ENCODE measurements at places on chromosomes 5 and 9.

DNA sequence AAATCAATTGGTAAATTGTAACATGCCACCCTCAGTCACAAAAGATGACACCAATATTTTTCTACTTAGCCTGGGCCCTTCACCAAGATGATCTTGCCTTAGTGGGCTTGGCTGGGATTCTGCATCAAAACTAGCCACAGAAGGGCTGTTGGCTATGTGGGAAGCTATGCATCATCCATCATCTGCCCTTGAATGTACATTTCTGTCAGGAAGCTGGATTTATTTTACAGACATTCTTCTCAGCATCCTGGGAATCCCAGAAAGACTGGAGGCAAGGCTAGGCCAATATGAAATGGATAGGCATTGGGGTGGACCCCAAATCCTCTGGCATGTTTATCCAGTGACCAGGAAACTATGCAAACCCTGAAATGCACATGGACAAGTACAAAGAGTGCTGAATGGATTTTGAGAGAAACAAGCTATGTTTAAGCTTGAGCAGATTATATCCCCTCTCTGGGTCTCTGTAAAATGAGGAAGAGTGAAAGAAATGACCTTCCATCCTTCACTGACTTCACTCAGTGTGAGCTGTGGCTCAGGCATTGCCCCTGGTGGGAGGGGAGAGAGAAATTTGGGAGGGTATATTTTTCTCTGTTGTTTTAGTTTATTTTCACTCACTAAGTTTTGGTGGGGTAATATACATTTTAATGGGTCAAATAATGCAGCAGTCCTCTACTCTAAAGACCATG, 283.6 kb downstream of the EBF1 start:
- no peak for DNase-seq

- no peak for DNase-seq
Observed at GRCh38 chr5:77876316-77876715, 100.2 kb upstream of the TBCA start.

DNA sequence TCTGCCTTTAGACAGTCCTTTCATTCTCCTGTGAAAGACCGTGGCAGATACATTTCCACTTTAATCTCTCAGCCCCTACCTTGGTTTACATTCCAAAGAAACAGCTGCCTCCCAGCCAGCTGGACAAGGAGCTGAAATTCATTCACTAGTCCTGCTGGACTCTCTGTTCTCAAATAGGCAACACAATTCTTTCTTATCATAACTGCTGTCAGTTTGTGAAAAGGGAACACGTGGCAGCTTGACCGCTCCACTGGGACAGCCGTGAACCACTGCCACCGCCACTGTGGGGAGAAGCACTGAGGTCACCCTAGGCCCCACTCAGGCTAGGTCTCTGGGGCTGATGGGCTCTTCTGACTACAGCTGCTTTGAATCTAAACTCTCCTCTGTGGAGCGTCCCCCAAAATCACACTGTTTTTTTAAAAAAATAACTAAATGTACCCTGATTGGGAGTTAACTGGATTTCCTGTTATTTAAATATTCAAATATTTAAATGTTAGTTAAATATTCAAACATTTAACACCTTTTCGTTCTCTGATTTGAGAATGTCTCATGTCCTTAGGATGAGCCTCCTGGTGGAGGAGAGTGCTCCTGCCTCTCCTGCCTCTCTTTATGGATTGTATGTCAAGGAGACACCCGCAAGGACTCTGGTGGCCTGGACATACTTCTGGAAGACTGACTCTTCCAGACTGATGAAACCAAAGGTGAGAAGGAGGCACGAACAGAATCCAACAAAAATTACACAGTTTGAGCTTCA, 120.1 kb downstream of the BOD1 start:
- DNase-seq, result no peak

DNA sequence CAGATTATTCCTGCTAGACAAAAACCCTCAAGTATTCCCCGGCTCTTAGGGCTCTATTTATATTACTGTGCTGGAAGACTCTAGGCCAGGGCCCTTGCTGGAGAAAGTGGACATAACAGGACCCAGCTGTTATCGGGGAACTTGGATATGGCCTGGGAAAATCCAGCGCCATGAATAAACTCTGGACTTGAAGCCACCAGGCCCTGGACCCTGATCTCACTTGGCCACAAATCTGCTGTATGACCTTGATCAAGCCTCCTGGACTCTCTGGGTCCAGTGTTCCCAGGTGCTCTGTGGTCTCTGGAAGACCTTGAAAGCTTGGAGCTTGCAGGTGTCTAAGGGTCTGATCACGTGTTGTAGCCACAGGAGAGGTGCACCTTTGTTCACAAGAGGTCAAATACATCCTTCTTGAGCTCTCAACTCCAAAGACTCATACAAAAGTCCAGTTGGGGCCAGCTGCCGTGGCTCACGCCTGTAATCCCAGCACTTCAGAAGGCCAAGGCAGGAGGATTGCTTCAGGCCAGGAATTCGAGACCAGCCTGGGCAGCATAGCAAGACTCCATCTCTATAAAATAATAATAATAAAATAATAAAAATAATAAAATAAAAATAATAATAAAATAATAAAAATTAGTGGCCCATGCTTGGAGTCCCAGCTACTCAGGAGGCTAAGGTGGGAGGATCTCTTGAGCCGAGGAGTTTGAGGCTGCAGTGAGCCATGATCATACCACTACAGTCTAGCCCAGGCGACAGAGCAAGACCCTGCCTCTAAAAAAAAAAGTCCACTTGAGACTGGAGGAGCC, 26.5 kb downstream of the COL27A1 start:
- DNase-seq, result no peak

DNA sequence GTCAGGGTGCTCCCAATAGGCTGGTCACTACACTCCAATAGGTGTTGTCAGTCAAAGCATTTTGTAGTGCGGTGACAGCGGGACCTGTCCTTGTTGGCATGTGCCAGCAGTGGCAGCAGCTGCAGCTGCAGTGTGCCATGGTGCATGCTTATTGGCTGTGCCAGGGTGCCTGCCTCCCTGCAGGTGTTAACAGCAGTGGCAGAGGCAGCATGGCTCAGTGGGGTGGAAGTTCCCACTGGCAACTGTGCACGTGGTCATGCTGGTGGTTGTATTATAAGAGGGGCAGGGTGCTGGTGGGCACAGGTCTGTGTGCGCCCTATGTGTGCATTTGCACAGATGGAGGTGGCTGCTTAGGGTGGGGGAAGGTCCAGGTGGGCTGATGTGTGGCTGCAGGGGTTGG, 133.7 kb upstream of the EDIL3 start:
- no peak for DNase-seq

DNA sequence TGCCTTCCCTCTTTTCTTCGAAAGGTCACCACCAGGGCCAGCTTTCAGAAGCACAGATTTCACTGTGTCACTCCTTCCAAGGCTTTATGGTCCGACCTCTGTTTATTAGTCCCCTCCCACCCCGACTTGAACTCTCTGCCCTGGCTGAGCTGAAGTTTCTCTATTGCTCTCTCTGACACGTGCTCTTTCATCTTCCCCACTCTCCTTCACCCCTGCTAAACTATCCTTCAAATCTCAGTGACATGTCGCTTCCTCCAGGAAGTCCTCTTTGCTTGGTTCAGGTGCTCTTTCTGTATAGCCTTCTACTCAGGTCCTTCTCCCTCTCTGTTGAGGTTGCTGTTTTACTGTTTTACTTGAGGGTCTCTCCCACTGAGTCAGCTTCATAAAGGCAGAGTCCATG, 64.4 kb downstream of the ARHGEF37 start:
- DNase-seq, result no peak

DNA sequence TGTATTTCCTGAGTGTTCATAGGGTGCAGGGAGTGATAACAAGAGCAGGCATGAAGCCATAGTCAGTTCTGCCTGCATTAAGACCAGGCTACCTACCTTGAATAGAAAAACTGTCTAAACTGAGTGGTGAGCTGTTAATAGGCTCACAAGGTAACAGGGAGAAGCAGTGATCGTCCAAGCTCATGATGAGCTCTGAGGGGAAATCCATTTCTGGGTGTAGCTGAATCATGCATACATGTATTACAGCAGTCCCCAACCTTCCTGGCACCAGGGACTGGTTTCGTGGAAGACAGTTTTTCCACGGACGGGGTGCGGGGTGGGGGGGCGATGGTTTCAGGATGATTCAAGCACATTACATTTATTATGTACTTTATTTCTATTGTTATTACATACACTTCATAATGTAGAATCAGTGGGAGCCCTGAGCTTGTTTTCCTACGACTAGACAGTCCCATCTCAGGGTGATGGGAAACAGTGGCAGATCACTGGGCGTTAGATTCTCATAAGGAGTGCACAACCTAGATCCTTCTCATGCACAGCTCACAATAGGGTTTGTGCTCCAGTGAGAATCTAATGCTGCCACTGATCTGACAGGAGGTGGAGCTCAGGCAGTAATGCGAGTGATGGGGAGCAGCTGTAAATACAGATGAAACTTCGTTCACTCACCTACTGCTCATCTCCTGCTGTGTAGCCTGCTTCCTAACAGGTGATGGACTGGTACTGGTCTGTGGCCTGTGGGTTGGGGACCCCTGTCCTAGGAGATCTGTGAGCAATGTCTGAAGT, 100.0 kb upstream of the IL6ST start:
- DNase-seq, result peak; percentile 50

- DNase-seq, result no peak
Observed at GRCh38 chr5:155050384-155051019, 36.9 kb downstream of the KIF4B start.

All from activated CD4-positive, alpha-beta T cell treated with anti-CD3 and anti-CD28 coated beads, Interleukin-2, amount 50 U/mL, for 24 hours (primary cell).